Stimulated activated naive CD8-positive, alpha-beta T cell treated with anti-CD3 and anti-CD28 coated beads, Interleukin-15, Interleukin-2, amounts not matched to agents 100 U/mL and 50 U/mL, for 24 hours (primary cell): ENCODE measurements at places on chromosomes 3 and 15.

GRCh38 chr3:126342991-126343648, 14.1 kb downstream of the KLF15 start:
- DNase-seq = no peak

DNA sequence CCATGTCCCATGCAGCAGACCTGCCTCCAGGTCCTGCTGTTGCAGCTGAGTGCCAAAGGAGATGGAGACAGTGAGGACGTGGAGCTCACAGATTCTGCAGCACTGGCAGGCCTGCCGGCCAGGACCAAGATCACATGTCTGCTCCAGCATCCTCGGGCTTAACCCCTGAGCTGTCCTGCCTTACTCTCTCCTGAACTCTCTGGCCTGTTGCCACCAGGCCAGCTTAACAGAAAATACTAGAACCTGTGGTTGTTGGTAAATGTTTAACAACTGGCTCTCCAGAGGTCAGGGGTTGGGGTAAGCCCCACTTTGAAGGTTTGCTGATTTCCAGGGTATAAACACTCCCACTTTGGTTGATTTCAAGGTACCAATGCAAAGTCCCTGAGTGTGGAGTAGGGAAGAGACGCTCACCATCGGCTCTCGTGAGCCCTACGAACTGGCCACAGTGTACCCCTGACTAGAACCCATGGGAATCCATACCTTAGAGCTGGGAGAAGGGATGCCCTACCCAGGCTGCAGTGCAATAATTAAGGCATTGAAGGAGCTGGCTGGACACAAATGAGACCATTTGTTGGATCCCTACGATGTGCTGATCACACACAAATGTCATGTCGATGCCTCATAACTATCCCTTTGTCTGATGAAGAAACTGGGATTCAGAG, 147.9 kb downstream of the OR4M2 start:
- no peak for DNase-seq

DNA sequence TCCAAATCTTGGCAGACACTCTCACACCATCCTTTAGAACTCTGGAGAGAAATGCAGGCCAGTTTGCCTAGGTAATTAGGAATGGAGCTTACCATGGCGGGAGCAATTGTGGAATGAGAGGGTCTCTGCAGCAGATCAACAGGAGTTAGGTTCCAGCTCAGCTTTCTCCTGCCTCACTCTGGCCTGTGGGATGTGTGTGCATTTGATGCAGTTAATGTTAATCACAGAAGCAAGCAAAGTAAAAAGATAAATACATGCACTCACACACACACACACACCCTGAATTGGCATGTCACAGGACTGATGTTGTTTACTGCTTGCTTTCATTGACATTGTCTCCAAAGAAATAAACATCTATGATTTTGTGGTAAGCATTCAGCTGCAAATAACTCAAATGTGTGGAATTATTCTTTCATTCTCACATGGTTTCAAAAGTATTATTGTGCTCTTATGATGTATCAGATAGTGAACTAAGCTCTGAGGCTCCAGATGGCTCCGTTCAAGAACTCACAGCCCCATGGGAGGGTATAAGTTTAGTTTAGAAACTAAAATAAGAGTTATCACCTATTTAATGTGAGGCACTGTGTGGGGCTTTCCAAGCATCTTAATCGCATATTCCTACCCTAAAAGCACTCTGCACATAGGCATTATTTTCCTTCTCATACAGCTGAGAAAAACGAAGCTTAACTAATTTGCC, 31.3 kb upstream of the BFSP2 start:
- DNase-seq = no peak

DNA sequence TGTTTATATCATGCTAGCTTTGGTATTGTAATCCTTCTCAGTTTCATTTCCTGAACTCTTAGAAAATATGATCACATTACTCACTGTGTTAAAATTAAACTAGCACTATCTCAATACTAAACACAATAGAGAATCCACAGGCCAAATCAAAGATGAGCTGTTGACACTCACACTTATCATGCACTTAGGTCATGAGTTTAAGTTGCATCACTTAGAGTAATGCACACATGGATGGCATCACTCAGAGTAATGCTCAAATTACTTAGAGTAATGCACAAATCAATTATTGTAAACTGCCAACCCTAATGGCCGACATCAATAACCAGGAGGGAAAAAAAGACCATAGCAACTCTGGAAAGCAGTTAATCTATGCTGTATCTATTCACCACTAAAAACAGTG, 40.0 kb upstream of the MCF2L2 start:
- no peak for DNase-seq

GRCh38 chr3:77329116-77329515, 289.2 kb downstream of the ROBO2 start:
- DNase-seq = no peak

- DNase-seq = peak; percentile 13
These were observed 155.9 kb upstream of the FEZF2 start for GRCh38 chr3:62529230-62529629.

DNA sequence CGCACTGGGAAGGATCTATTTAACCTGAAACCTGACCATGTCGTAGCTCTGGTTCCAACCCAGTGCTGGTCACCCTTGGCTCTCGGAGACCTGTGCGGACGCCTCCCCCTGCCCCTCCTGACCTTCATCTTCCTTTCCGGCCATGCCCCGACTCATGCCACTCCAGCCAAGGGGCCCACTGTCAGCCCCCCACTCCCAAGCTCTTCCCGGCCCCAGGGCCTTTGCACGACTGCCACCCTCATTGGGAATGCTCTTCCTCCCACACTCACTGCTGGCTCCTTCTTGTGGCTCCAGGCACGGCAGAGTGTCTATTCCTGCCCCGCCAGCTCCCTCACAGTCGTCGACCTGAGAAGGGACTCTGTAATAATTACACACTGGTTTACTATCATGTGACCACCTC, 9.4 kb upstream of the IQSEC1 start:
- no peak for DNase-seq

GRCh38 chr3:138818185-138818860, 16.4 kb downstream of the PIK3CB start:
- no peak for DNase-seq

GRCh38 chr3:173869766-173870165, 472.2 kb downstream of the NLGN1 start:
- DNase-seq = no peak

GRCh38 chr15:51846463-51847230, 17.2 kb downstream of the TMOD3 start:
- no peak for DNase-seq

DNA sequence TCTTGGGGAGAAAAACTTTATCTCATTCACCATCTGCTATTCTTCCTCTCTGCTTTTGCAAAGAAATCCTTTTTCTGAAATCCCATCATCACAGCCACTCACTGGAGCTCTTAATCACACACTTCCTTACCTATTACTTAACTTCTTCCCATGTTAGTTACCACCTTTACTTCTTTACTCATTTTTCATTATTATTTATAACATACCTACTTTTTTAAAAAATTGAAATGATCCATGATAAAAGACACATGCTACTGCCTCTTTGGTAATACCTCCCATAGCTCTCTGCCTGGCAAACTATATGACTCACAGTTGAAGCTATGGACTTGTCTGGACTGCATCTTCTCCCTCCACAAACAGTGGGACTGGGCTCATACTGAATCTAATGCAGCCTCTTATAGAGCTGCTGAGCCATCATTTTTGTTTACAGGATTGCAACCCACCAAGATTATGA, 150.3 kb downstream of the TNIK start:
- no peak for DNase-seq

DNA sequence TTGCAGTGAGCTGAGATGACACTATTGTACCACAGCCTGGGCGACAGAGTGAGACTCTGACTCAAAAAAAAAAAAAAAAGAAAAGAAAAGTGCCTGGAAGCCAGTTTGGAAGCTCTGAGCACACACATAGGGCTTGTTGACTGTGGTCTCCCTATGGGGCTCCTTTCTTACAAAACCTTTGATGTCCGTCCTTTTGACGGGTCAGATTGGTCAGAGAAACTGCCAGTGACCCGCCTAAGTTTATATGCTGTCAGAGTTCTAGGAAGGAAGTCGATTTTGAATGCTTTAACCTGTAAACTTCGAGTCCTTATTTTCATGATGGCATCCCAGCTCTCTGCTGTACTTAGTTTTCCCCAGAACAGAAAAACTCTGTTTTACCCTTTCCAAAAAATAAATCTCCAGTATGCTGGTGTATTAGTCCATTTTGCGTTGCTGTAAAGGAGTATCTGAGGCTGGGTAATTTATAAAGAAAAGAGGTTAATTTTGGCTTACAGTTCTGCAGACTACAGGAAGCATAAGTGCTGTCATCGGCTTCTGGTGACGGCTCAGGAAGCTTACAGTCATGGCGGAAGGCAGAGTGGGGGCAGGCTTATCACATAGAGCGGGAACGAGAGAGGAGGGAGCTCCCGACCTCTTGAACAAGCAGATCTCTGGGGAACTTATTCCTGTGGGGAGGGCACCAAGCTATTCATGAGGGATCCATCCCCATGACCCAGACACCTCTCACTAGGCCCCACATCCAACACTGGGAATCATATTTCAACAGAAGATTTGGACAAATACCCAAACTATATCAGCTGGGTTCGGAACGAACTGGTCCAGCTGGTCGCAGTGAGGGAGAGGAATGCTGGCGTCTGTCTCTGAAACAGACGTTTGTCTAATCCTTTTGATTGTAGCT, 72.3 kb downstream of the LMLN start:
- DNase-seq = no peak

DNA sequence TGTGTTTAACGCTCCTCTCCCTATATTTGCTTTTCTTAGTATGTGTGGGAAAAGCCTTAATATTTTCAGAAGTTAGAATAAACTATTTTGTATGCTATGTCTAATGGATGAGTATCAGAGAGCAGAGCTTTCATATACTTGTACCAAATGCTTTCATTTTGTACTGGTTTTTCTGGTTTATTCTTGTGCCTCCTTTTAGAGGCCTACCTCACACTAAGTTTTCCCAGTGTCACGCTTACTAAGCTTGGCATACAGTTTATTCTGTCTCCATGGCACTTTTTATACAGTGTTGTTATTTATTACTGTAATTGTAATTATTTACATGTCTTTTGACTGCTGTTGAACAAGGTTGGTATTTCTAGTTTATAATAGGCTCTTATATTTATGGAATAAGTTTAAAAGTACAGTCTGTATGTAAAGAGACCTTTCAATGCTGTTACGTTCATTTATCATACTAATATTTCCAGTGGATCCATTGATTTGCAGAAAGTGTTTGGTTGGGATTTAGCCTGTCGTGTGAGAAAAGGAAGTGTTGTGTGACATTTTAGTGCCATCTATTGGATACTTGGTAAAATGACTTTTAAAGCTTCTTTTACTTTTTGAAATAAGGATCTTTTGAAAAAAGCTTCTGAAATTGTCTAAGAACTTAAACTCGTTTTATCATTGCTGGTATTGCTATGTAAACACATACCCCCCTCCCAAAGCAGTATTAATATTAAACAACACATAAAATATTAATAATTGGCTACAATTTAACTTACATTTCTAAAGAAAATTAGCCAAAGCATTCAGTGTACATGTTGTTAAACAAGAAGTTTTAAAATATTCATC, 5.2 kb upstream of the EBLN2 start:
- no peak for DNase-seq

DNA sequence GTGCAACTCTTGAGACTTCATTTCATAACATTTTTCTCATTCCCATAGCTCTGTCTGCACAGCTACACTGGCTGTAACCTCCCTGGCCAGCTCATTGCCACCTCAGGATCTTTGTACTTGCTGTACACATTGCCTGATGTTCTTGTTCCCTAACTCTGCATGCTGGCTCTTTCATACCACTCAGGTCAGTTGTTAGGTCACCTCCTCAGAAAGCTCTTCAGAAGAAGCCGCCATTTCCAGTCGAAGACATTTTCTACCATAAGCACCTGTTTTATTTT, 176.2 kb downstream of the AKAP13 start:
- DNase-seq = no peak

DNA sequence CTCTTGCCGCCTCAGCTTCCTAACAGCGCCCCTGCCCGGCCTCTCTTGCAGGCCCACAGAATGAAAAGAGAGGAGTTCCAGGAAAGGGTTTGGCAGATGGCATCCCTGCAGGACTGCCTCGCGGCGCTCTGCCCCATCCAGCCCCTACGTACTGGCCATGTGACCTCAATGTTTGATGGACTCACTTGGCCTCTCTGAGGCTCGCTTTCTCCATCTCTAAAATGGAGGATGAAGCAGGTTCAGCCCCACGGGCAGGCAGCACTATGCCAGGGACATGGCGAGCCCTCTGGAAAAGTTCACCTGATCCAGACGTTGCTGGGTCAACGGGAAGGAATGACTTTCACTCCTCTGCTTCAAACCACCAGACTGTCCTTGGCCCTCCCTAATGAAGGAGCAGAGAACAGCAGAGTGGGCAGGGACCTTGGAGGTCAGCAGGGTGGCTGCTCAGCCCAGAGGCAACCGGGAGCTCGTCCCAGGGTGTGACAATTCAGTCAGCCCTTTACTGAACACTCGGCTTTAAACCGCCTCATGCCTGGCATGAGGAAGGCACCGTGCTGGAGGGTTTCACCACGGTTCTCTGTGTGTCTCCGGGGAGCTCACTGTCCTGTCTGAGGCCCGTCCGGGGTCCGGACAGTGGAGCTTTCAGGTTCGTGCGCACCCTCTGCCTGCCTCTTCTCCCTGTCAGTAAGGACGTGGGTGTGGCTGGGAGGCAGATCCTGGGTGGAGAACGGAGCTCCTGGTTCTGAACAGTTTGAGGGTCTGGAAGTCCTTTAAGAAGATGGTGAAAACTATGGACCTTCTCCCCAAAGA, 101.3 kb downstream of the LINGO1 start:
- DNase-seq = no peak
